ENCODE measurements at places on chromosomes 2 and 18.

DNA sequence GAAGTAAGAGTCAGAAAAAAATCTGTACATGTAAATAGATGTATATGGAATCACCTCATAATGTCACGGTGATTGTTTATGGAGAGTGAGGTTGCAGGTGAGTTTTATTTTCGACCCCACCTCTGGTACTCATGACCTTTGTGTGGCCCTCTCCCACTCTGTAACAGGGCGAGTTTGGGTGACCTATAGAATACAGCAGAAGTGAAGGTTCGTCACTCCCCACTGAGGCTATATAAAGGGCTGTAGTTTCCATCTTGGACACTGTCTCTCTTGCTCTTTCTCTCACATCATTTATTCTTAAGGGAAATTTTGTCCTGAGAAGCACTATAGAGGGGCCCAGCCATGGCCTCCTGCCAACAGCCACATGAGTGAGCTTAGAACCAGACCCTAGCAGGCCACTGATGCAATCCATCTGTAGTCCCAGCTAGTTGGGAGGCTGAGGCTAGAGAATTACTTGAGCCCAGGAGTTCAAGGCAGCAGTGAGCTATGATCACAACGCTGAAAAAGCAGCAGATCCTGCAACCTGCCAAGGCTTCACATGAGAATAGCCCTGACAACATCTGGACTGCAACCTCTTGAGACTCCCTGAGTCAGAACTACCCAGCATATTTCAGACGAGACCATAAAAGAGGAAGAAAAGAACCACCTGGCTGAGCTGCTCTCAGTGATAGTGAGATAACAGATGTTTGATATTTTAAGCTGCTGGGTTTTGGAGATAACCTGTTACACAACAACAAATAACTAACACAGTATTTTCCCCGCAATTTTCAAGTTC, 74.3 kb upstream of the SLC1A4 start:
- no peak for DNase-seq
- H3K36me3 ChIP-seq: no peaks in the 10 kb centered on the region
- H3K4me1 ChIP-seq: no peaks in the 10 kb centered on the region
- no peak overlapping the region for H3K27ac ChIP-seq
- H3K27me3 ChIP-seq: no peaks in the 10 kb centered on the region
- no peak overlapping the region for H3K4me3 ChIP-seq

DNA sequence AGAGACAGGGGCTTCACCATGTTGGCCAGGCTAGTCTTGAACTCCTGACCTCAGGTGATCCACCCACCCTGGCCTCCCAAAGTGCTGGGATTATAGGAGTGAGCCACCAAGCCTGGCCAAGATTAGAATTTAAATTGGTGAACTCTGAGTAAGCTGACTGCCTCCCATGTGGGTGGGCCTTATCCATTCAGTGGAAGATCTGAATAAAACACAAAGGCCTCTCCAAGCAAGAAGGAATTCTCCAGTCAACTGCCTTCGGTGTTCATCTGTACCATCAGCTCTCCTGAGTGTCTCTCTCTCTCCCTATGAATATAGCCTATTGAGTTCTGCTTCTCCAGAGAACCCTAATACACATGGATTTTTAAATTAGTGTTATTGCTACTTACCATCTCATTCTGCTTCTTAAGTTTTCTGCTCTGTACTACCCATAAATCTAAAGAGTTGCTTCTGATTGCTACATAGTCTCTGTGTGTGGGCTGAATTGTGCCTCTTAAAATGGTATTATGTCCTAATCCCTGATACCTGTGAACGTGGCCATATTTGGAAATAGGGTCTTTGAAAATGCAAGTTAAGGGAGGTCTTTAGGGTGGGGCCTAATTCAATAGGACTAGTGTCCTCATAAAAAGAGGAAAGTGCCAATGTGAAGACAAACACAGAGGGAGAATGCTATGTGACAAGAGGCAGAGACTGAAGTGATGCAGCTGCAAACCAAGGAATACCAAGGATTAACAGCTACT, 36.3 kb downstream of the FBXO11 start:
- no peak overlapping the region for H3K27ac ChIP-seq
- H3K27me3 ChIP-seq: no peaks in the 10 kb centered on the region
- H3K4me1 ChIP-seq: no peaks in the 10 kb centered on the region

DNA sequence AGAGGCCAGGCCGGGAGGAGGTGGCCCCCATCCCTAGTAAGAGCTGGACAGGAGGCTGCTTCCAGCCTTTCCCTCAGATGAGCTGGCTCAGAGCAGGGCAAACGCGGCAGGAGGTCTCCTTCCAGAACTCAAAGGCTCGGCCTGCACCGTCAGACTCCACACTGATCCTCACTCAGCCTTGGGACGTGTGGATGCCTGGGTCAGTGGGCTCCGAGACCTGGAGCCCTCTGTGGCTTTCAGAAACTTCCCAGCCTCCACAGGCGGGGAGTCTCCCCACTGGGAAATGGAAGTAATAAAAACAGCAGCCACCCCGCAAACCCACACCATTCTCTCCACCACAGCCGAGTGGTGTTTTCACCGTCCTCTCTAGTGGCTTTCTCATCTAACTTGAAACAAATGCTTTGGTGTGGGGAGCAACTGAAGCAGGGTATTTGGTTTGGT, 54.3 kb downstream of the INPP5D start:
- H3K27me3 ChIP-seq: no peaks in the 10 kb centered on the region
- no peak overlapping the region for H3K27ac ChIP-seq
- H3K36me3 ChIP-seq: no peaks in the 10 kb centered on the region
- no peak overlapping the region for H3K4me3 ChIP-seq

- H3K27ac ChIP-seq: no peak overlapping the region
- no peak overlapping the region for H3K4me3 ChIP-seq
- no peaks in the 10 kb centered on the region for H3K36me3 ChIP-seq
- peaks cover 18% of the 10 kb centered on the region for H3K4me1 ChIP-seq
- no peaks in the 10 kb centered on the region for H3K27me3 ChIP-seq
These were observed 353.8 kb downstream of the RND3 start for GRCh38 chr2:150133623-150134022.

DNA sequence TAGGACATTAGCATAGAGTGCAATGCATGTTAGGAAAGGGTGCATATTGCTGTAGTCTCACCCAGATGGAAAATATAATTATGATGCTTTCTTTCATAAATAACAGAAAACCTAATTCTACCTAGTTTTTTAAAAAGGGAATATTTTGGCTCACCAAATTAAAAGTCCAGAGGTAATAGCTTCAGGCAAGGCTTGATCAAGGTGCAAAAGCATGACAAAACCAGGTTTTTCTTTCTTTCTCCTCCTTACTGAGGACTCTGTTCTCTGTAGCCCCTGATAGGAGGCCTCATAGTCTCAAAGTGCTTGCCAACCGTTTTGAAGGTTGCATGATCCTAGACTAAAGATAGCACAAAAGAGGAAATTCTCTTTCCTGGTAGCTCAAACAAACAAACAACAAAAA, 349.9 kb downstream of the CTNNA2 start:
- H3K4me3 ChIP-seq: no peak overlapping the region
- DNase-seq: no peak
- no peaks in the 10 kb centered on the region for H3K4me1 ChIP-seq

DNA sequence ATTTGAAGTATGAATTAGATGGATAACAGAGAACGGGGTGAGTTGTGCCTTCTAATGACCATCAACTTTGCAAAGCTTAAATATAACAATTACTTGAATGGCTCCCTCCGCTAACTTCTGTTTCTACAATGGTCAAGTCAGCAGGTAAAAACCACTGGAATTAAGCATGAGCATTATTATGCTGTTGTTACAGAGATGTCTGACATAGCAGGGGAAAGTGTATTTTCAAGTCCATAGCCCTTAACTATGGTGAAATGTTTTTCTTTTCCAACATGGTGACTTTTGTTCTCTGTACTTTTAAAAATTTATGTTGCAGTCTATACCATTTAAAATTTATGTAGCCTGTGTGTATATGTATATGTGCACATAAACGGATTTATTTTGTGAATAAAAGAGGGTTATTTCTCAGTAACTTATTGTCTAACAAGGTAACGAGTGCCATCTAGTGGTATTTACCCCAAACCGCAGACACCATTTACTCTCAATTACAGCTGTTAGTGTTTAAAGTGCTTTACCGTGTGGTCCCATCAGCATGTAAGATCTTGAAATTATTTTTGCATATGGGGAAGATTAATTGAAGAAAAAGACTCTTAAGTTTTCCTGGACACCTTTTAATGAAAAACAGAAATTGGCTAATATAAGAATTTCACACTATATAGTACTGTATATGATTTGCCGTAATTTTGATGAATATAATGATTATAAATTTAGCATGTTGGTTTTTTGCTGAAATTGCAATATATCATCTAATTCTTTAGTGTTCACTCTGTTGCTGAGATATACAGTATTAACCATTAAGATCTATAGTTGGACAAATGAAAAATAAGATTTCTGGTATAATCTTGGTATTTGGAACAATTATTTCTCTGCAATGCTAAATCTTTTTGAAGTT, 78.2 kb downstream of the UBE2E3 start:
- H3K4me3 ChIP-seq: no peak overlapping the region
- no peaks in the 10 kb centered on the region for H3K27me3 ChIP-seq
- H3K27ac ChIP-seq: no peak overlapping the region
- DNase-seq: no peak
- H3K36me3 ChIP-seq: no peaks in the 10 kb centered on the region
- no peaks in the 10 kb centered on the region for H3K4me1 ChIP-seq

DNA sequence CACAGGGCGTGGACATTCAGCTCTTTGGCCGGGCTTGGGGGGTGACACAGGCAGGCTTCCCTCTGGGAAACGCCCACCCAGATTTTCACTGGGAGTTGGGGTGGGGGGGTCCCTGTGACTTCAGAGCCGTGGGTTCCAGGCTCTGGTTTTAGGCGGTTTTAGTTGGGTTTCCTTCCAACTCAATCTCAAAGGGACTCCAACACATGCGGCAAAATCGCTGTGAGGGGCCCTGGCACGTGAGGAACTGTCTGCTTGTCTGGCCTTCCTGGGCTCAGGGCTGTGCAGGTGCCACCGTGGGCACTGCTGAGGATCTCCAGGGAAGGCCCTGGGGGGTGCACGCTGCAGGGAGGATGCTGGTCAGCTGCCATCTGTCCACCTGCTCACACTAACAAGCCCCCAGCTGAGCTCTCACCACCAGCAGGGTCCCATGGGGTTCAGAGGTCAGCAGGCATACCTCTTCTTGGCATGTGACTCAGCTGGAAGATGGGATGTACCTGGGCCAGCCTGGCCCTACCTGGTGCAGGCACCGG, 11.7 kb downstream of the HS6ST1 start:
- H3K27me3 ChIP-seq: no peaks in the 10 kb centered on the region
- no peaks in the 10 kb centered on the region for H3K36me3 ChIP-seq
- no peak overlapping the region for H3K4me3 ChIP-seq
